ENCODE measurements at places on chromosomes 2 and 18.

DNA sequence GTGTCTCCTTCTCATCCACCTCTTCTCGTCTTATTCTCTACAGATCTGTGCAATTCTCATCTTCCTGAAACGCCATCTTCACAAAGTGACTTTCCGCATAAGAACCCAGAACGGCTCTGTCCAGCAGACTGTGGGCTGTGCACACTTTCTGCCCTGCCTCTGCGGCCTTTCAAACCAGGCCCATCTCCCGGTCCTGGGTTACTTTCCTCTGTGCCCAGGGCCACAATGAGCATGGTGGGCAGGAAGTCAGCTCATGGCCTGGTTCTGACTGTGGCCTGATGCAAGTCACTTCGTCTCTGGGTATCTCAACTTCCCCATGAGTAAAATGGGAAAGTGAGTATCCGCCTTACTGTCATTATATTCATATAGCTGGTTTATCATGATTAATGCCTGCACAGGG is 71.7 kb upstream of the TMEM200C start:
- no peak for DNase-seq

DNA sequence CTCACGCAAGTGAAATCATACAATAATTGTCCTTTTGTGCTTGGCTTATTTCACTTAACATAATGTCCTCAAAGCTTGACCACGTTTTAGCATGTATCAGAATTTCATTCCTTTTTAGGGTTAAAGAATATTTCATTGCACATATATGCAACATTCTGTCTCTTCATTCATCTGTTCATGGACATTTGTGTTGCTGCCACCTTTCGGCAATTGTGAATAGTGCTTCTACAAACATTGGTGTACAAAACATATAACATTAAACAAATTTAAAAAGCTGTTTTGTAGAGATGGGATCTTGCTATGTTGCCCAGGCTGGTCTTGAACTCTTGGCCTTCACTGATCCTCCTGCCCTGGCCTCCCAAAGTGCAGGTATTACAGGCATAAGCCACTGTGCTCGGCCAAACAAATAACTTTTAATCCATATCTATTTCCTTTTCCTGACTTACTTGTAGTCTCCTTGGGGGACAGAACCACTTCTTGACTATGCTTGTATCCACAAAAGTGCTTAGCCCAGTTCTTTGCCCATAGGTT is 209.3 kb downstream of the SLC4A3 start:
- no peak for DNase-seq

DNA sequence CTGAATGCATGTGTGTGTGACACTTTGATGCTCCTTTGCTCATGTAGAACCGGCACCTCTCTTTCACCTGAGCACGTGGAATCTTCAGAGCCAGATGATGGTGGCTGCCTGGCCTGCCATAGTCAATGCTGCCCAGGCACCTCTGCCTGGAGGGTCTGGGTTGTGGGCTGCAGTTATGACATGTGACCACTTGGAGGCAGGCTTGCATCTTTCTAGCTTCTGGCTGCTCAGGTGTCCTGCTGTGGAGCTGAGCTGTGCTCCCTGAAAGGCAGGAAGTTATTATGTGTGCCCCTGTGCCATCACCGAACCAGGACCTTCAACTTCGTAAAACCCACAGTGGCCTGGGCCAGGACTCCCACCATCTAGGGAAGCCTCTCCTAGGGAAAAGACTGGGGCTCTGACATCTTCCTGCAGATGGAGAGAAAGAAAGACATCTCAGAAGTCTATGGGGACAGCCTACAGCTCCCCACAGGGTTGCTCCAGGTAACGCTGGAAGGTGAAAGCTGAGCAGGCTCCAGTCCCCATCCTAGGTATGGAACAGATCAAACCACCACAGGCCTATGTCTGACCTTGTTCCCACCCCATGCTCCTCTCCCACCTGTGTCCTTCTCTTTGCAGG is 30.2 kb downstream of the PSD4 start:
- peak; percentile 67 for DNase-seq

GRCh38 chr2:123438251-123438650 is 586.8 kb upstream of the CNTNAP5 start:
- no peak for DNase-seq

- no peak for DNase-seq
Measured at GRCh38 chr2:214393796-214394195, 17.1 kb upstream of the VWC2L start.

GRCh38 chr18:58692422-58693185 is 21.3 kb downstream of the MALT1 start:
- DNase-seq: no peak

DNA sequence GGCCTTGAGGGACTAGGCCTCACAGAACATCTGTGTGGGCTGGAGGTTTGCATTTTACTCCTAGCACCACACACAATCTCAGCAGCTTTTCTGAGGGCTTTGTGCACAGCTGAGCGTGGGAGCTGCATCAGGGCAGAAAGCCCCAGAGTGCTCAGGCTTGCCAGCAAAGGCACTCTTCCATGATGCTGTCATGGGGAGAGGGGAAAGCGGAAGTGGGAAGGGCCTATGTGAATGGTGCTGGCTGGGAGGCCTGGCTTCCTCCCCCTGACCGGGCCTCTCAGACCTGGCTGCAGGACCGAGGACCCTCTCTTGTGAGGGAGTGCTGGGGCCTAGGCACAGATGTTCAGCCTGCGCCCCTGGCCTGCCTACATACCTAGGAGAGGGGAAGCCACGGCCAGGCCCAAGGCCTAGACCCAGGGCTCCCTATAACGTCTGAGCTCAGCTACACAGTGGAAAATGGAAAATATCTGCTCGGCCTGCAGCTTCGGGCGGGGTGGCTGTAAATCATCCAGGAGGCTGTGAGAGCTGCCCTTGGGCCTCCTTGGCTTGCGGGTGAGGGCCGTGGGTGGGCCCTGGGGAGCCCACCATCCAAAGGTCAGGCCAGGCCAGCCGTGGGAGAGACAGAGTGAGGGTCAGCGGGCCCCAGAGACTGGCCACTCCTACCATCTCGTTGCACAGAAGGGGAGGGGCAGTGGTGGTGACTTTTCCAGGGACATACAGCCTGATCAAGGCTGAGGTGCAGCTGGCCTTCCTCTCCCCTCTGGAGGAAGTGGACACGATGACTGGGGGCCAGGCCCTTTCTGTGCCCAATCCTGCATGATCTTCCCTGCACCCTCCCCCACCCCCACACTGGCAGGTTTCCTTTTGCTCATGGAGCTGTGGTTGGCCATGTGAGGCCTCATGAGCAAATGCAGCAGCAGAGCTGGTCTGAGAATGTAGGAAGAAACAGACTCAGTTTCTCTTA is 22.8 kb downstream of the GLI2 start:
- no peak for DNase-seq

GRCh38 chr18:72233106-72233505 is 311.0 kb downstream of the CBLN2 start:
- no peak for DNase-seq

GRCh38 chr2:124804014-124804940 is 779.2 kb downstream of the CNTNAP5 start:
- no peak for DNase-seq
